ENCODE measurements at places on chromosomes 12 and 14.
A peak's percentile ranks its signal among the peaks of the same experiment; 100 is the strongest.

DNA sequence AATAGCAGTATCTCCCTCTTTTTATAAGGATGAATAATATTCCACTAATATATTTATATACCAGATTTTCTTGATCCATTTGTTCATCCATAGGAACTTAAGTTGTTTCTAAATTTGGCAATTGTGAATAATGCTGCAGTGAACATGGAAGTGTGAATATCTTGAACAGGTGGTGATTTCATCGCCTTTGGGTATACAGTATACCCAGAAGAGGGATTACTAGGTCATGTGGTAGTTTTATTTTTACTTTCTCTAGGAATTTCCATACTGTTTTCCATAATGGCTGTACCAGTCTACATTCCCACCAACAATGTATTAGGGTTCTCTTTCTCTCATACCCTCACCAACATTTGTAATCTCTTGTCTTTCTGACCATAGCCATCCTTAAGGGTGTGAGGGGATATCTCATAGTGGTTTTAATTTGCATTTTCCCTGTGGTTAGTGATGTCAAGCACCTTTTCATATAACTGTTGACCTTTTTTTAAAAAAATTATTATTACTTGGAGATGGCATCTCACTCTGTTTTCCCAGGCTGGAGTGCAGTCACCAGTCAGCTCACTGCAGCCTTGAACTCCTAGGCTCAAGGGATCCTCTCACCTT, 20.5 kb downstream of the PPHLN1 start:
- no peak for DNase-seq

DNA sequence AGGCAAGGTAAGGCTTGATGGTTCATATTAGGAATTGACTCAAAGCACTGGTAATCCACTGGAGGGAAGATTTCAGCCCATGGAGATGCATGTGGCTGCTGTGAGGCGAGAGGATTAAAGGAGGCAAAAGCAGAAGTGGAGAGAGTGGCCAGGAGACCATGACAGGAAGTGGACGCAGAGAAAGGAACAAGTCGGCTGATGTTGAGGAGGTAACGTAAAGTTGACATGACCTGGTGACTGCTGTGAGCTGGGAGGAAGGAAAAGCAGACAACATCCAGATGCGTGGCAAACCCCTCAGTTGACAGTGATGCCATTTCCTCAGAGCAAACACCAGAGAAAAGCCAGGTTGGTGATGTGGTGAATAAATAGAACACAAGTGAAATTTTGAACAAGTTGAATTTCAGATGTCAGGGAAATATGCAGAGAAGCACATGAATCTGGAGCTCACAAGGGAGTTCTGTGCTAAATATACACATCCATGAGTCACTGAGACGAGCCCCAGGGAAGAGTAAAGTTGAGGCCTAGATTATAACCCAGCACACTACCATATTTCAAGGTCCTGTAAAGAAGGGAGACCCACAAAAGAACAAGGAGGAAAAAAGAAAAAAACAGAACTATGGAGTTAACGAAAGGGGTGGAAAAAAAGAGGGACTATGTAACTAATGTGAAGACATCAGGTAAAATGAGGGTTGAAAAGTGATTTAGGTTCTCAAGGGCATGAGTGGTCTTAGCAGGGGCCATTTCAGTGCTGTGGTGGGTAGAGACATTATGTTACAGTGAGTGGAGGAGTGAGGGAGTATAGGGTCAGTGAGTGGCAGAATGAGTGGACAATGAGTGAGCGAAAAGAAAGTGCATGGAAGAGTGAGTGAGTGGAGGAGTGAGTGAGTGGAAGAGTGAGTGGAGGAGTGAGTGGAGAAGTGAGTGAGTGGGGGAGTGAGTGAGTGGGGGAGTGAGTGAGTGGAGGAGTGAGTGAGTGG, 61.6 kb upstream of the GZMB start:
- DNase-seq, result no peak

- DNase-seq, result no peak
Measured at GRCh38 chr12:2641207-2641606, 153.6 kb upstream of the FKBP4 start.

DNA sequence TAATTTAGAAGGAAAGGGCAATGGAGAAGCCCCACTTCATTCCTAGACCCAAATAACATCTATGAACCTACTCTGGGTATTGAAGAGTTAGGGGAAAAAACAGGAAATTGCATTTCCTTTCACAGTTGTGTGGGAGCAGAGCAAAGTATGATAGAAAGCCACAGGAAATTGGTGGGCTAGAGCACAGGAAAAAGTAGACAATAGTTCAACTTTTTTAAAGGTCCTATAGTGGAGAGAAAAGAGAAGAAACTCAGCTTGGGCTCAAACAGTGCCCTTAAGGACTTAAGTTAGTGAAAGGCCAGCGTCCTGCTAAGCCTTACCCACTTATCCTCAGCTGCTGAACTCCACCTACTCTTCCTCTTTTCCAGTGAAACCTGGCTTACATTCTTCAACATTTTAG, 258.1 kb downstream of the DPY19L2 start:
- no peak for DNase-seq

DNA sequence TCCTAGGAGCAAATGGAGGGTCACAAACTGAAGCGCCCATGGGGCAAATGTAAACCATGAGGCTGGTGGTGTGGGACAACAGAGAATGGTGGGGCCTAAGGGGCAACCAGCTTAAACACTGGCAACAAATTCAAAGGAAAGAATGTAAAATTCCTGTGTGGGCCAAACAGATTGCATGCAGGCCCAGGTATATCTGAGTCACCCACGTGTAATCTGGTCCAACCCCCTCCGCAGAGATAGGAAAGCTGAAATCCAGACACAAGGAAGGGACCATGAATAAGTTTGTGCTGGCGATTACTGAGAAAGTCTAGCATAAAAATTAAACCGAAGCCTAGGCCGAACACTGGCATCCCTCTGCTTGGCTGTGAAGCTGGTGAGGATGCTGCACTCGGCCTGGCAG, 71.6 kb downstream of the ITPK1 start:
- no peak for DNase-seq

DNA sequence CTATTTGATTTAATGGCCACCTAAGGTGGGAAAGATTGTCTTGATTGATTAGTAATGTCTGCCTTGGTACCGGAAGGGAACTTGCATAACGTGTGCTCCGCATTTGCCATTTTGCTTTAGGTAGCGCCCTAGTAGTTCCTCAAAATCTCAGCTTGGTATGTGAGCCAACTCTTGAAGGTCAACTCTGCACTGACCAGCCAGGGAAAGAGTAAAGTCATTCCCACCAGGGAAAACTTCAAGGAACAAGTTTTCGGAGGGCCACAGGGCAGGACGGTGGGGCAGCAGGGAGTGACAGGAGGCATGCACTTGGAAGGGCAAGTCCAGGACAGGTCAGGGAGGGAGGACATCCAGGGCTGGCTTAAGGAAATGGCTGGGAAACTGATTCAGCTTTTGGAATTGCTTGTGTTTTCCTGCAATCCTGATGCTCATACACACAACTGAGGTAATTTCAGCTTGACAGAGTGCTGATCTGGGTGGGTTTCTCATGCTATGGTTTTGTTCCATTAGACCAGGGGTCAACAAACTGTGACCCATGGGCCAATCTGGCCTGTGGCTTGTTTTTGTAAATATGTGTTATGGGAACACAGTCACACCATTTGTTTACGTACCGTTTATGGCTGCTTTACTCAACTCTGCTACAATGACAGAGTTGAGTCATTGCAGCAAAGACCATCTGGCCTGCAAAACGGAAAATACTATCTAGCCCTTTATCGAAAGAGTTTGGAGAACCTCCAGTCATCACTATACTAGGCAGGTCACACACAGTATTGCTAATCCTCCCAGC, 184.5 kb downstream of the RBM19 start:
- no peak for DNase-seq

GRCh38 chr12:8648576-8649205, 13.9 kb downstream of the MFAP5 start:
- DNase-seq, result no peak

- DNase-seq, result no peak
Measured at GRCh38 chr14:60206837-60207533, 41.8 kb upstream of the DHRS7 start.

GRCh38 chr14:22614240-22614799, 16.2 kb downstream of the ABHD4 start:
- no peak for DNase-seq

- DNase-seq, result peak; percentile 2
Measured at GRCh38 chr14:74459289-74459946, 33.4 kb upstream of the SYNDIG1L start.

- DNase-seq, result no peak
Measured at GRCh38 chr14:66662374-66662773, 154.4 kb downstream of the GPHN start.

- DNase-seq, result no peak
Measured at GRCh38 chr12:87924149-87924548, 105.1 kb downstream of the C12orf50 start.

DNA sequence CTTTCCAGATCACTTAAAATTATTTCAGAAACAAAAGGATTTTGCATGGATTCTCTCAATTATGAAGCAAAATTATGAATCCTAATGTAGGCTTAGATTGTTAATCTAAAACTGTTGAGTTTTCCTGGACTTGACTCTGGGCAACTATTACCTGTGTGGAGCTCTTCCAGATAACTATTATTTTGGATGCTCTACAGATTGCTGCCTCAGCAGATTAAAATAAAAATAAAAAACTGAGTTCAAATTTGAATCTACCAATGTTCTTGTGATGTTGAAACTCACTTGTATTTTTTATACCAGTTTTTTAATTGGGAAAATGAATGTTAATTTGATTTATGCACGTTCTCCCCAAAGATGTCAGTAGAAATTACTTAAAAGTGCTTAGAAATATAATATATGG, 120.5 kb upstream of the NAV3 start:
- no peak for DNase-seq

DNA sequence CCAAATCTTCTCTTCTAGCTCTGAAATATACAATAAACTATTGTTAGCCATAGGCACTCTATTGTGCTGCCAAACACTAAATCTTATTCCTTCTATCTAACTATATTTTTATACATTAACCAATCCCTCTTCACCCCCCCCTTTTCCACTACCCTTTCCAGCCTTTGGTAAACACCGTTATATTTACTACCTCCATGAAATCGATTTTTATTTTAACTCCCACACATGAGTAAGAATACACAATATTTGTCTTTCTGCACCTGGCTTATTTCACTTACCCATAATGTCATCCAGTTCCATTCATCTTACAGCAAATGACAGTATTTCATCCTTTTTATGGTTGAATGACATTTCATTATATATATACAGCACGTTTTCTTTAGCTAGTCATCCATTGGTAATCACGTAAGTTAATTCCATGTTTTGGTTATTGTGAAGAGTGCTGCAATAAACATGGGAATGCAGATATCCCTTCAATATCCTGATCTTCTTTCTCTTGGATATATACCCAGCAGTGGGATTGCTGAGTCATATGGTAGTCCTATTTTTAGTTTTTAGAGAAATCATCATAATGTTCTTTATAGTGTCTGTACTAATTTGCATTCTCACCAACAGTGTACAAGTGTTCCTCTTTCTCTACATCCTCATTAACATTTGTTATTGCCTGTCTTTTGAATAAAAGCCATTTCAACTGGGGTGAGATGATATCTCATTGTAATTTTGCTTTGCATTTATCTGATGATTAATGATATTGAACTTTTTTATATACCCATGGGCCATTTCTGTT, 34.2 kb upstream of the PLBD1 start:
- DNase-seq, result no peak

- no peak for DNase-seq
Measured at GRCh38 chr12:66884091-66884490, 205.2 kb upstream of the GRIP1 start.

DNA sequence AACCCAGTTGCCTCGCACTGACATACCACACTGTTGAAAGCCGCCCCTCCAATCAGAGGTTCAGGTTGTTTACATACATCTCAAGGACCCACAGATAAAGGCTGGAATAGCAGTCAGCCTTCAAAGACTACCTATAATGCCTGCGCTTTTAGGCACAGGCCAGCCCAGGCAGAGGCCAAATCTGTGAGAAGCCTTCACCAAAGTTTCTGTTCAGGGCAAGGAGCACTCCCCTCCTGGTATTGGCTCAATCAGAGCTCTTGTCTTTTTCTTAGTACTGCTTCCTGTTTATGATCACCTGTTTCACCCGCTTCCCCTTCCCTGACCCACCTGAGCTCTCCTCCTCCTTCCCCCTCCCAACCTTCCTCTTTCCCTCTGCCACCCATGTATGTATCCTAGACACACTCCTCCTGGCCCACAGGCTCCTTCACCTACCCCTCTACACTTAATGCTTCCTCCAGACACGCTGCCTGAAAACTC, 34.8 kb downstream of the DUSP16 start:
- DNase-seq, result no peak

DNA sequence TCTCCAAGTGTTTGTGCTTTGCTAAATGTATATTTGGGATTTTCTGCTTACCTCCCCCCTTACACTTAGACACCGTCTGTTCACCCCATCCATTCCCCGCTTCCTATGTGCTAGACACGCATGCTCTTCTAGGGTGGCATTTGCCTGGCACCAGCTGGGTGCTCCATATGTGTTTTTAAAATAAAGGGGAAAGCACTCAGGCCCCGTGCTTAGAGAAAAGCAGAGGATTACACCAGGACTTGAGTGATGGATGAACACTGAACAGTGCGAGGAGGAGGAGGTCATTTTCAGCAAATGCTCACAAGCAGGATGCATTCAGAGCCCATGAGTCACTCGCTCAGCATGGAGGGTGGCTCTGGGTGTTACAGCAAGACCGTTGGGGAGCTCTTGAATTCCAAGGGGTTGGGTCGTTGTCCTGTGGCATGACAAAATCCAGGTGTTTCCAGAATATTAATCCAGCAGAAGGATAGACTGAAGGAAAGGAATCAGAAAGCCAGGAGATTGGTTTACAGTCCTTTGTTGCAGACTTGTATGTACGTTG, 2.9 kb upstream of the BDKRB1 start:
- no peak for DNase-seq

- no peak for DNase-seq
Measured at GRCh38 chr14:38592764-38593442, 337.0 kb upstream of the CLEC14A start.

DNA sequence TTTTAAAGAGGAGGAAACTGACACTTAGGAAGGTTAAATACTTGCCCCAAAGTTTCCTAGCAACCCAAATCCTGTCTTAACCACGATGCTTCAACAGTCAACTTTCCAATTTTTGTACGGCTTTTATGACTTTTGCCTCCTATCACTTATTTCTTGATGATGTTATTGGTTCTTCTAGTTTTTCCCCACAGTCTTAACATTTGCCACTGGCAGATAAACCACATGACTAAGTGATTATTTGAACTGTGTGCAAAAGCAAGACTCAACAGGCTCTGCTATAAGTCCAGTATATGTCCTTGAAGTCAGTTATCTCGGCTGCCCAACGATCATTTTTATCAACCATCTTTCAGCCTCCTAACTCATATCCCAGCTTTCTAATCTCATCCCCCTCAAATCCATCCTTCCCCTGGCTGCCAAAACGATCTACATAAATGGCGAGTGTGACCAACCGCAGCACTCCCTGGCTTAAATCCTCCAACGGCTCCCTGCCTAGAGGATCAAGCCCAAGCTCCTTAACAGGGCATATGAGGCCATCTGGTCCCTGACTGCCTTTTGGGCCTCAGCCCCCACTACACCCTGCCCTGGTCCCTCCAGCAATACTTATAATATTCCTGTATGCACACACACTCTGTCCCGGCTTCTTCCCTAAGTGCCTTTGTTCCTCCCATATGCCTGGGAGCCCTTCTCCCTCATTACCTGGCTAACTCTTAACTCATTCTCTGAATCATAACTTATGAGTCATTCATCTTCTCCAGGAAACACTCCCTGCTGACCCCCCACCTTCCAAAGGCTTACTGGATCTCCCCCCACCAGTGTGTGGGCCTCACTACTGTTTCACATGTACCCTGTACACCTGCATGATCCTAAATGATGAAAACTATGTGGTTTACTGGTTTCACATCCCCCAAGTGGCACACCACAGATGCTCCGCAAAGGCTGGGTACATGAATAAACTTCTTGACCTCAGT, 8.8 kb downstream of the VPS37B start:
- no peak for DNase-seq

- no peak for DNase-seq
Measured at GRCh38 chr12:61987173-61987572, 273.0 kb upstream of the USP15 start.

All from stimulated activated CD8-positive, alpha-beta memory T cell treated with anti-CD3 and anti-CD28 coated beads, Interleukin-2, amount 100 ng/mL, for 1 hour (primary cell).